ENCODE measurements at places on chromosomes 2 and 18.
A peak's percentile ranks its signal among the peaks of the same experiment; 100 is the strongest.

- DNase-seq: no peak
Observed at GRCh38 chr2:40773291-40773690, 321.4 kb upstream of the SLC8A1 start.

DNA sequence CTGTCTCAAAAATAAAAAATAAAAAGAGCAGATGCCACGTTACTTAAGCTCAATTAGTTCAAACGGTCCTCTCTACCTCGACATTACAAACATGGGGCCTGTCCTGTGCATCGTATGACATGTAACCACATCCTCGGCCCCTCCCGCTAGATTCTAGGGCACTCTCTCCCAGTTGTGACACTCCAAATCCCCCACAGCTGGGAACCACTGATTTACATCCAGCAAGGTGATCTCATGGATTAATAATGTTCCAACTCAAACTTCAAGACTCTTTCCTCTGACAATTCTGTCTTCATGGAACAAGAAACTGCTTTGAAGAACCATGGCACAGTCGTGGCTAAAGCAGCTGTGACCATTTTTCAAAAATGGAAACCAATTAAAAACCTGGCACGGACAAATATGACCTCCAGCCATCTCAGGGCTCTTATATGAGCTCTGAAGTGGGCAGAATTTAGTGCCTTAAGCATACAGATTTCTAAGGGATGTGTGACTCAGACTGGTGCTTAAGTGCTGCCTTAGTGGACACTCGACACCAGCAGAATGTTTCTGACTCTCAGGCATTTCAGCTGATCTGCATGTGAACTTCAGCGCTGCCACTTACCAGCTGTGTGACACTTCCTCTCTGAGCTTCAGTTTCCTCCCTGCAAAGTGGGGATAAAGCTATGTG lies 31.7 kb upstream of the ASAP2 start:
- DNase-seq: no peak

- no peak for DNase-seq
Observed at GRCh38 chr2:71562518-71562917, 109.2 kb downstream of the DYSF start.

DNA sequence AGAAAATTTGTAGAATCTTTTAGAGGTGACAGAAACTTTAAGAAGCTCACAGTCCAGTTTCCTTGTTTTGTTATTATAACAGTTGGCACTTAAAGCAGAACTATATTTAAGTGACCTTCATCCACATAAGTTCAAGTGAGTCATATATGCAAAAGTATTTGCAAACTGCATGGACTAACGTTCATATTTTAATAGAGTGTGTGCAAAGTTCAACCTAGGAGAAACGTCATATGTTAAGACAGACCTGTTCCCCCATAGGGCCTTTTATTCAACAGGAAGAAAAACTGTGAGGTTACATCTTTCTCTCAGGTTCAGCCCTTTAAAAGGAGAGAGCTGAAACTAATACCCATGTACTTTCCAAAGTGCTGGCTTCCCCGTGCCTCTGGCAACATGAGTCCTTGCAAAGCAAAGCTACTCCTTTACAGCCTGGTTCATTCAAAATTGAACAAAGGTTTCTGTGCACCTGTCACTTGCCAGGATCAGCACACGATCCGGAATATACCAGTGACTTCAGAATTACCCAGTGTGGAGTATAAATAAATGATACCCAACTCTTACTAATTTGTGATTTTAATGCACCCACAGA lies 280.0 kb upstream of the RAB12 start:
- DNase-seq: no peak

DNA sequence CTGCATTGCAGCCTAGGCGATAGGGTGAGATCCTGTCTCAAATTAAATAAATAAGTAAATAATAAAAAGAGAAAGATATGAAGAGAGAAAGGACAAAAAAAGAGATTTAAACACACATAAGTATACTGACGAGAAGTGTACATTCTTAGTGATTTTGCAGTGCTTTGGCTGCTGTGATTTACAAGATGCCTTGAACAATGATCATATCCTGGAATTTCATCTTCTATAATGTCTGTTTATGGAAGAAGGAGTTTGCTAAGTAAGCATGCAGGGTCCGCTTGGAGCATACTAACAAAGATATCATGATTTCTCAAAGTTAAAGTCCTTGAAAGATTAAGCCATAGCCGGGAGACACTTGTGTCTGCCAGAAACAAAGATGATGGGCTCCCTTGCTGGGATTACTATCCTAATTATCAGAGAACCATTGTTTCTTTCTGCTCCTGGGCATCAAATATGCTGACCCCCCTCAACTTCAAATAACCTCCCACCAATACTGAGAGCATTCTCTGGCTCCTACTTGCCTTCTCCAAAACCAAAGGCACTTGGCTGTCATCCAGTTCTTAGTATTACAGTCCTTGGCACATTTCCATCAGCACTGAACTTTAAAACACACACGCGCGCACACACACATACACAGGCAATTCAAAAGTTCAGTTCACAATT lies 47.5 kb upstream of the STAM2 start:
- no peak for DNase-seq

DNA sequence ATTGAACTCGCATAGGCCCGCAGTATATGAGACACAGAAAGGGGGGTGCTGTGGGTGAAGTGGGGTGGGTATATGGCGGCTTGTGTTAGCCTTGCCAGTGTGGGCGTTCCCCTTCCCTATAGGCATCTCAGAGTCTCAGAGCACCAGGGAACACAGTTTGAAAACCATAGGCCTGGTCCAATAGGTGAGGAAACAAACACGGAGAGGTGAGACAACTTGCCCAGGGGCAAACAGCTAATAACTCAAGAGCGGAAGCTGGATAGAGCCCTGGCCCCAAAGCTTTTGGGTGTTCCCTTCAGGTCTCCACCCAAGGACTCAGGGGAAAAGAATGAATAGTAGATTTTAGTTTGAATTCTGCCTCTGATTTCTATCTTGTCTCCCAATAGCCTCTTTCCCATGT lies 7.9 kb downstream of the LIPG start:
- DNase-seq: no peak

- no peak for DNase-seq
Observed at GRCh38 chr2:47867205-47867604, 39.1 kb downstream of the FBXO11 start.

DNA sequence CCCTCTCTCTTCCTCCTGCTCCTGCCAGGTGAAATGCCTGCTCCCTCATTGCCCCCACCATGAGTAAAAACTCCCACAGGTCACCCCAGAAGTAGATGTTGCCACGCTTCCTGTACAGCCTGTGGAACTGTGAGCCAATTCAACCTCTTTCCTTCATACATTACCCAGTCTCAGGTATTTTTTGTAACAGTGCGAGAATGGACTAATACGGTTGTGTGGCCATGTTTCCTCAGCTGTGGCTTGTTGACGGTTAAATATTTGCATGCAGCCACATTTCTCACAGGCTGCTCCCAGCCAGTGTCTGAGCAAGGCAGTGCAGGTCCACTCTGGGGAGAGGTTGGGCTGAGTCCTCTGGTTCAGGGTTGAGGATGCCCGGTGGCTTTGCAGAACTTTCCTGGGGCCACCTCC lies 27.8 kb upstream of the COPS8 start:
- DNase-seq: no peak

- no peak for DNase-seq
Observed at GRCh38 chr18:6961331-6961730, 156.3 kb downstream of the LAMA1 start.

DNA sequence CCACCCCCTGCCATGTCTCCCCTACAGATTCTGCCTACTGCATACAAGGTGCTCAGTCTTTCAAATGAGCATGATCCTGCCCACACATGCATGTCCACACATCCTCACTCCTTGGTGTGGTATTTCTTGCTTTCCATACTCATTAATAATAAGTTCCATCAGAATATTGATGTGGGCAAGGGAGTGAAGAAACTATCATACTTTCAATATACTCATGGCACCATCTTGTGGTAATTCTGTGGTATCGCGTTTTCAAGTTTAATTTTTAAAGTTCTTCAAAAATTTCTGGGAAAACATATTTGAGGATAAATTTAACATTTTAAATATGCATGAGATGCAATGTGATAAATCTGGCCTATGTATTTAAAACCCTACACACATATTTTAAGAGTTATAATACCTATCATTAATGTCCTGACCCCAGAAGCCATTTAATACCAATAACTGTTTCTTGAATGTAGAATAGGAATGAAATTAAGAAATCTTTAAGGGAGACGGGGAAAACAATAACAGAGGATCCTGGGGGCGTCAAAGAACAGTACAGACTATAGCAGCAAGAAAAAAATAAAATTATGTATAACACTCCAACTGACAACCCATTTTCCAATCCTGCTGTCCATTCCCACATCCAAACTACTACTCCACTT lies 110.1 kb downstream of the ZNF385B start:
- DNase-seq: no peak

GRCh38 chr18:43482600-43482999 lies 205.3 kb upstream of the SYT4 start:
- no peak for DNase-seq

DNA sequence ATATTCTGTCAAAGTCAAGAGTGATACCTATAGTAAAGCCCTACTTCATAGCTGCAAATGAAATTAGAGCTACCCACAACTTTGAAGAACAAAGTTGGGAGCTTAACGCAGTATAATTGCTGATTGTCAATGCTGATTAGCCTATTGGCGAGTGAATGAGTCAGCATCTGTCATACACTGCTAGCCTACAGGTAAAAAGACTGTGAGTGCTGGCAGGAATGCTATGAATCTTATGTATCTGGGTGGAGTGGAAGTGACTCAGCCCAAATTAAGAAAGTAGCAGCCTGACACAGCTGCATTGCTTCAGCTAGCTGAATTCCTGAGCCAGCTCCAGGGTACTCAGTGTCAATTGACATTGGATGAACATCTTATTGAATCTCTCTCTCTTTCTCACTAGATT lies 179.4 kb upstream of the DCC start:
- DNase-seq: no peak

DNA sequence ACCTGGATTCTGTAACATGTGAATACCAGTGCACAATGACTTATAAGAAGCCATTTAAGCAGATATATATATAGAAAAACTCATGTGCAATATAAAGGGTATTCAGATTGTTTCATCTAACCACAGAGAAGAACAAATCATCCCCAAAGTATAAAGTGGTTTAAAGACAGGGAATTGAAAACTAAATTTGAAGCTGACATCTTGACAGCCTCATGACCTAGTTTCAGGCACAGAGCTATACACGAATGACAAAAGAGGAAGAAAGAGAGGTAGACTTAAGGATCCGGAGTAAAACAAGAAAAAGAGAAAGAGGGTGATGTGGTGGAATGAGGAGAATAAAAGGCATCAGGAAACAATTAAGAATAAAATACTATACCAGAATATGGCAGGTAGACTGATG lies 194.5 kb downstream of the EPHA4 start:
- no peak for DNase-seq

GRCh38 chr2:160224060-160224459 lies 24.0 kb upstream of the ITGB6 start:
- no peak for DNase-seq

GRCh38 chr2:82511894-82512293 lies 1947.2 kb downstream of the SUCLG1 start:
- no peak for DNase-seq

GRCh38 chr2:25104736-25105135 lies 62.9 kb downstream of the EFR3B start:
- DNase-seq: no peak

DNA sequence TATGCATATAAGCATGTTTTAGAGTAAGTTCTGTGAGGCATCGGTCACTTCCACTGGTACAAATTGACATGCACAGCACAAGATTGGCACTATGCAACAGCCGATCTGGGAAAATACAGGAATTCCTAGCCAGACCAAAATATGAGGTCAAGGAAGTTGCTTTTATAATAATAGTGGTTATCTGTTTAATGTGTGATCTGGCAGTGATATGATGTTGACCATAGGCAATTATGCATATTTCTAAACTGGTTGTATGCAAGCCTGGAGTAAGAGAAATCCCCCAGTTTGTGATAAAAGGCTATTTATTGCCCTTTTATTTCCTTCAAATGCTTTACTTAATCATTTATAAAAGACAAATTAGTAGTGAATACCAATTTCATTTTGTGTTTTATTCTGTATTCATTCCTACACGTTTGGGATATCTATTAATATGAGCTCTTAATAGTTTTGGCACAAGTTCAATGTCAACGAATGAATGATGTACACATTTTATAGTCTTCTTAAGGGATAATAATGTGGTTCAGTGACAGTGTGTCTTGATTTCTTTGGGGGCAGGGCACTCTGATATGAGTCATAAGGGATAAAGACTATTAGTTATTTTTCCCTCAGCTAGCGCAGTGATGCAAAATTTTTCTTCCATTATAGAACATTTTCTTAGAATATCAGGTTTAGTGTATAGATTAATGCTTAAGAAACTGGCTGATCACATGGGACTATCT lies 34.7 kb upstream of the ZEB2 start:
- no peak for DNase-seq

- DNase-seq: no peak
Observed at GRCh38 chr2:29079887-29080286, 5.6 kb upstream of the PCARE start.

GRCh38 chr2:210363261-210363660 lies 48.3 kb upstream of the MYL1 start:
- DNase-seq: no peak

- DNase-seq: no peak
Observed at GRCh38 chr2:190947711-190948251, 66.2 kb downstream of the STAT1 start.

DNA sequence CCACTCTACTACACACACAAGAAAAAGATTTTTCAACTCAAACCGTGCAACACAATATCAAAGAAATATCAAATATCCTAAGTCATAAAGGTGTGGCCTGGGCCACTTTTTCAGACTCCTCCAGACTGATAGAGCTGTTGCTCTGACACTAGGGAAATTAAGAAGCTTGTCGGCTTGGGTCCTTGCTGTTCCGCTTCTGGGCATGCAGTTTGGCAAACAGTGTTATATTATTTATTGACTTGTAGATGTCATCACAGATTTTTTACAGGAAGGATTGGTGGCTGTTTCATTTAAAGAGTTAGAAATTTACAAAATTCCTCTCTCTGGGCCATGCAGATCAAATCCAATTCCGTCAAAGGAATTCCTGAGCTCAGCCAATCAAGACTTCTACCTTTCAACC lies 98.3 kb upstream of the MSH2 start:
- DNase-seq: no peak

DNA sequence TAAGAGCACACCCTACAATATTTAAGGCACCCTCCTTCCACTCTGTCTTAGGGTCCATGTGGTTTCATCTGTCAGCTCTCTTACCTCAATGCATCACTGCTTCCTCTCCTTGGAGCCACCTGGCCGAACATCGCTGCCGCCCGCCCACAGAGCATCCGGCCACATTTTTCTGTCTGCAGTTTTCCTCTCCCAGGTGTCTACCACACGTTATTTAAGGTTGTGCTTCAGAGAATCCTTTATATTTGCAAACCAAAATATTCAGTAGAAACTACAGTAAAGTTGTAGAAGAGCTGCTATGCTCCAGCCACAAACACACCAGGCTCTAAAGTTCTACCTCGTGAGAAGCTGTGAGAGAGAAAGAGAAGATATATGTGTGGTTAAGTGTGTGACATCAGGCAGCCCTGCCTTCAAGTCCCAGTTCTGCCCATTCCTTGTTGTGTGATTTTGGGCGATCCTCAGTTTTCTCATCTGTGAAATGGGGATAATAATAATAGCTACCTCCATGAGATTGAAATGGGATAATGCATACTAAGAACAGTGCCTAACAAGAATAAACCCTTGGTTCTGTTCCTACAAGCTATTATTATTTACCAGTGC lies 4.9 kb upstream of the STK17B start:
- DNase-seq: no peak

- DNase-seq: no peak
Observed at GRCh38 chr2:9373047-9373446, 50.3 kb downstream of the ITGB1BP1 start.

- DNase-seq: peak; percentile 80
Observed at GRCh38 chr2:241217320-241218031, 29.0 kb downstream of the ANO7 start.

- no peak for DNase-seq
Observed at GRCh38 chr2:29747786-29748470, 173.5 kb downstream of the ALK start.
